ENCODE measurements at places on chromosomes 6 and 20. TPM values are rescaled to one million over a fixed set of nuclear protein-coding genes. Genes with fewer than 3 reads are reported as not detected.

Gene SMIM26
- 68.6 TPM for total RNA-seq

- no peak overlapping the region for H3K27ac ChIP-seq
- H3K4me1 ChIP-seq: peaks cover 13% of the 10 kb centered on the region
- DNase-seq: no peak
- no peaks in the 10 kb centered on the region for H3K36me3 ChIP-seq
- no peaks in the 10 kb centered on the region for H3K27me3 ChIP-seq
- H3K4me3 ChIP-seq: no peak overlapping the region
These were observed 109.8 kb downstream of the DTNBP1 start for GRCh38 chr6:15553031-15553430.

Gene ADAM33
- 21.1 TPM for total RNA-seq

DNA sequence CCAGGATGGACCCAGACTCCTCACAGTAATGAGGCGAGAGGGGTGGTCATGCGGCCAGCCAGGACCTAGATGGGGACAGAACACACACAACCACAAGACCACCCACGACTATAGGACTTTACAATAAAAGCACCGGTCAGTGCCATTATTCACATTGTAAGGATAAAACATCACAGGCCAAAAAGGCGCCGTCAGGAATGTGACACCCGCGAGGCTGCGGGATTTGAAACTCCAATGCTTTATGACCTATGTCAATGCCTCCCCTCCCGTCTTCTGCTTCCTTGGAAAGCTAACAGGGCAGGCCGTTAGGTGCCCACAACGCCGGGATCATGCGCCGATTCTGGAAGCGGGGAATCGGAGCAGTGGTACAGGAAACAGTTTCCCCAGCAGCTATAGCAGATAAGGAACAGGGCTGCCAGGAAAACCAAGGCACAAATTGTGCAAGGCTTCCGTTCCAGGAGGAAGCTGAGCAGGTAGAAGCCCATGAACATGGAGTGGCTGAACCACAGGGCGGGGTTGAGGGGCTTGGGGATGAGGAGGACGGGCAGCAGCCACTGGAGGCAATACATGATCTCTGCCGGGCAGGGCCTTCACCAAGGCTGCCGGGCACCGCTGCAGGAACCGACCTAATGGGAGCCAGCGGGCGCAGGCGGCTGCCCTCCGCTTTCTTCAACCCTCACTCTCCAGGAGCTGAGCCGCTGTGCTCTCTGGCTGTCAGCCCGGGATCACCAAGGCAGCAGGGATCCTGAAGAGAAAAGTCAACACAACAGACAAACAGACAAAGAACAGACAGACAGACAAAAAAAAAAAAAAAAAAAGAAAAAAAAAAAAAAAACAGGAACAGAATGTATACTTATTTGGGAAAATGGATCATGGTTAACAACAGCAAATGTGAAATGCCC is 2.2 kb upstream of the NNAT start:
- peaks cover 36% of the 10 kb centered on the region for H3K36me3 ChIP-seq
- peaks cover 56% of the 10 kb centered on the region for H3K4me1 ChIP-seq
- peak overlapping the region; percentile 82 for H3K27ac ChIP-seq
- no peak for DNase-seq
- no peaks in the 10 kb centered on the region for H3K27me3 ChIP-seq

GRCh38 chr6:152378169-152378568 is 259.0 kb downstream of the SYNE1 start:
- peak overlapping the region; percentile 40 for H3K27ac ChIP-seq
- no peak overlapping the region for H3K4me3 ChIP-seq
- DNase-seq: no peak
- H3K36me3 ChIP-seq: peaks cover 8% of the 10 kb centered on the region

DNA sequence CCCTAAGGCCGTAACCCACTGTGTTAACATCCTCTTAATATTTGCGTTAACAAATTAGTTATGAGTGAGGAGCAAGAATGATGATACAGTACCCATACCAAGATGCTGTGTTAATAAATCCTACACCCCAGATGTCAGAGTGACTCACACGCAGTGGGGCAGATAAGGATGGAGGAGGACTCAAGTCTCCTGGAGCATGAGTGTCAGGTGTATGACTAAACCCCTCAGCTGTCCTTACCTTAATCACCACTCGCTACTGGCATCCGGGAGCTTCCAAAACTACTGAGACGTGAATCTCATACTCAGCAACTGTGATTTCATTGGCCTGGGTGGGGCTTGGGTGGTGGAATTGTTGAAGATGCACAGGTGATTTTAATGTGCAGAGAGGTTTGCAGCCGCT is 131.3 kb upstream of the MTHFD1L start:
- peaks cover 5% of the 10 kb centered on the region for H3K36me3 ChIP-seq
- H3K27me3 ChIP-seq: no peaks in the 10 kb centered on the region
- H3K4me3 ChIP-seq: no peak overlapping the region
- DNase-seq: no peak
- no peak overlapping the region for H3K27ac ChIP-seq

Gene DZANK1
- total RNA-seq: 5.8 TPM

Gene CAP2
- 17.5 TPM for total RNA-seq

Gene PSMF1
- total RNA-seq: 46.7 TPM

DNA sequence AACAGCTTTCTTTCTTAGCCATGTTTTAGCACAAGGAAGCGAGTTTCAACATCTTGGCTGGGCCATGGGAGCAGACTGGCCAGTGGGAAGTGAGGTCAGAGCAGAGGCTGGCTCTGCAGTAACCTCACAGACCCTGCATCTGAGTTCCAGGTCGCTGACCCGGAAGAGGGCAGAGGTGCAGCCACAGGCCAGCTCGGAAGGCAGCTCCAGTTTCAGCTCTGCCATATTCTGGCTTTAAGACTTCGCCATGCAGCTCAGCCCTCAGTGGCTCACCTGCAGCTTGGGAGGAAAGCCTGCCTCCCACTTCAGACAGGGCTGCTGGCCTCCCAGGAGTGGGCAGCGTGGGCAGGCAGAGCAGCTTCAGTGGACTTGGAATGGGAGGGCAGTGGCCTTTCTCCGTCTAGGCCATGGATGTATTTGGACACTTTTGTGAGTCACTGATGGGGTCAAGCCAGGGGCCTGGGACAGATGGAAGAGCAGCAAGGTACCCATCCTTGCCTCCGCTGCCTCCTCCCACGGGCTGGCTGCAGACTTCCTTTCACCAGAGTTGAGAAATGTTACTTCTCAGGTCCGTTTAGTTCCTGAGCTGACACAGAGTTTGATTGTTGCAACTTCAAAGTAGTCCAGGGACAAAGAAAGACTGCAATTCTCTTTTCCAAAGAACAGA is 18.5 kb downstream of the CST8 start:
- H3K27ac ChIP-seq: no peak overlapping the region
- H3K4me1 ChIP-seq: no peaks in the 10 kb centered on the region
- no peak for DNase-seq
- no peaks in the 10 kb centered on the region for H3K36me3 ChIP-seq
- no peaks in the 10 kb centered on the region for H3K27me3 ChIP-seq

Gene SCP2D1
- total RNA-seq: not detected

DNA sequence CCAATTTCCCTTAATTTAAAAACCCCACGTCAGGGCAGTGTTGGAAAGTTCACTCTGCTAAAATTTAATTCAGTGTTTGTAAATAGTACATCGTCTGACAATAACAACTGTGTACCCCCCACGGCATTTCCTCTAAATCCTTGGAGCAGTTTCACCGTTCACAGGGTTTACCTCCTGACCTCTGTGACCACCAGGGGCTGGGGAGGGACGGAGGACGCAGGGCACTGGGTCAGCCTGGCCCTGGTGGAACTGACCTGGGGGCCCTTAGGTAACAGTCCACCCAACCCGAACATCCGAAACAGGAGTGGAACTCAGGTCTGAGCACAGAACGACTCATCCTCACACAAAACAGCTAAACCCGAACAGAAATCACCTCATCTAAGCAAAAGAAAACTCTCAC is 2.1 kb downstream of the ZBTB46 start:
- H3K36me3 ChIP-seq: peaks cover 5% of the 10 kb centered on the region
- peaks cover 20% of the 10 kb centered on the region for H3K4me1 ChIP-seq
- peaks cover 9% of the 10 kb centered on the region for H3K27me3 ChIP-seq
- H3K4me3 ChIP-seq: peak overlapping the region; percentile 45

- H3K27ac ChIP-seq: no peak overlapping the region
- no peak for DNase-seq
- H3K27me3 ChIP-seq: no peaks in the 10 kb centered on the region
- peak overlapping the region; percentile 34 for H3K4me3 ChIP-seq
- no peaks in the 10 kb centered on the region for H3K36me3 ChIP-seq
- peaks cover 15% of the 10 kb centered on the region for H3K4me1 ChIP-seq
These were observed 626 bp downstream of the SLC13A3 start for GRCh38 chr20:46650575-46651090.

GRCh38 chr6:138146544-138146943 is 15.2 kb upstream of the ARFGEF3 start:
- H3K27me3 ChIP-seq: no peaks in the 10 kb centered on the region
- no peak overlapping the region for H3K27ac ChIP-seq
- H3K4me3 ChIP-seq: no peak overlapping the region
- H3K4me1 ChIP-seq: no peaks in the 10 kb centered on the region

GRCh38 chr6:23368557-23368956 is 757.5 kb upstream of the NRSN1 start:
- no peaks in the 10 kb centered on the region for H3K36me3 ChIP-seq
- no peaks in the 10 kb centered on the region for H3K4me1 ChIP-seq
- no peak overlapping the region for H3K27ac ChIP-seq
- no peak for DNase-seq
- no peaks in the 10 kb centered on the region for H3K27me3 ChIP-seq

DNA sequence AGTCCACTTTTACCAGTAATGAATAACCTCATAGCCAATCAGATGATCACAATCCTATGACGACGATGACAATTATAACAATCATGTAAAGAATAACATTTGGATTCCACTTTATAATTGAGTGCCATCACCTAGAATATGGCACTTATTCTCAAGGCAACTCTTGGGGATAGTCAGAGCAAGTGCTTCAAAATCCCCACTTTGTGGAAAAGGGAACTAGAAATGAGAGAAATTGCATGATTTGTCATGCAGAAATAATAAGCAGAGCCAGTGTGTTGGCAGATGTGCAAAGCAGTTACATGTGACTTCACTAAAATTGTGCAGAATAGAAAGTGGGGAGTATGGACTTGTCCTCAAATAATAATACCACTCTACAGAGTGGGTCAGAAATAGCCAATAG is 41.3 kb downstream of the FRK start:
- H3K4me3 ChIP-seq: no peak overlapping the region
- DNase-seq: no peak
- H3K4me1 ChIP-seq: peaks cover 3% of the 10 kb centered on the region
- no peaks in the 10 kb centered on the region for H3K27me3 ChIP-seq
- H3K27ac ChIP-seq: no peak overlapping the region

GRCh38 chr6:153568628-153569027 is 437.5 kb upstream of the RGS17 start:
- peaks cover 4% of the 10 kb centered on the region for H3K4me1 ChIP-seq
- no peak overlapping the region for H3K27ac ChIP-seq
- no peak overlapping the region for H3K4me3 ChIP-seq

GRCh38 chr6:13467216-13467600 is 20.2 kb downstream of the GFOD1 start:
- DNase-seq: no peak
- H3K4me1 ChIP-seq: peaks cover 26% of the 10 kb centered on the region
- H3K4me3 ChIP-seq: no peak overlapping the region
- no peak overlapping the region for H3K27ac ChIP-seq
- H3K36me3 ChIP-seq: no peaks in the 10 kb centered on the region
- no peaks in the 10 kb centered on the region for H3K27me3 ChIP-seq

GRCh38 chr6:112563368-112563767 is 216.2 kb downstream of the RFPL4B start:
- no peaks in the 10 kb centered on the region for H3K36me3 ChIP-seq
- no peaks in the 10 kb centered on the region for H3K27me3 ChIP-seq
- DNase-seq: no peak
- peak overlapping the region; percentile 68 for H3K27ac ChIP-seq

GRCh38 chr6:111050261-111051023 is 36.9 kb upstream of the SLC16A10 start:
- H3K27me3 ChIP-seq: no peaks in the 10 kb centered on the region
- DNase-seq: no peak
- H3K27ac ChIP-seq: no peak overlapping the region
- no peaks in the 10 kb centered on the region for H3K4me1 ChIP-seq

GRCh38 chr6:163668061-163668426 is 253.5 kb downstream of the QKI start:
- peaks cover 3% of the 10 kb centered on the region for H3K36me3 ChIP-seq
- DNase-seq: no peak
- H3K27ac ChIP-seq: no peak overlapping the region
- peaks cover 25% of the 10 kb centered on the region for H3K4me1 ChIP-seq

- DNase-seq: no peak
- no peaks in the 10 kb centered on the region for H3K36me3 ChIP-seq
- H3K27ac ChIP-seq: no peak overlapping the region
- no peaks in the 10 kb centered on the region for H3K27me3 ChIP-seq
These were observed 43.1 kb upstream of the SNX9 start for GRCh38 chr6:157779705-157780604.

Gene ABHD16B
- not detected for total RNA-seq

GRCh38 chr20:39528436-39528835 is 566.3 kb downstream of the DHX35 start:
- no peaks in the 10 kb centered on the region for H3K36me3 ChIP-seq
- H3K27me3 ChIP-seq: peaks cover 7% of the 10 kb centered on the region
- no peak overlapping the region for H3K4me3 ChIP-seq
- DNase-seq: no peak

GRCh38 chr6:21082091-21082490 is 511.5 kb upstream of the SOX4 start:
- H3K4me1 ChIP-seq: no peaks in the 10 kb centered on the region
- no peak overlapping the region for H3K4me3 ChIP-seq
- no peaks in the 10 kb centered on the region for H3K36me3 ChIP-seq
- H3K27me3 ChIP-seq: no peaks in the 10 kb centered on the region
- DNase-seq: no peak

Gene METTL24
- total RNA-seq: 5.8 TPM

GRCh38 chr20:57174737-57175136 is 91.7 kb downstream of the BMP7 start:
- no peaks in the 10 kb centered on the region for H3K27me3 ChIP-seq
- H3K36me3 ChIP-seq: peaks cover 72% of the 10 kb centered on the region
- peaks cover 17% of the 10 kb centered on the region for H3K4me1 ChIP-seq
- no peak overlapping the region for H3K27ac ChIP-seq

- no peak overlapping the region for H3K4me3 ChIP-seq
- H3K27ac ChIP-seq: no peak overlapping the region
- H3K36me3 ChIP-seq: no peaks in the 10 kb centered on the region
- H3K4me1 ChIP-seq: no peaks in the 10 kb centered on the region
- no peaks in the 10 kb centered on the region for H3K27me3 ChIP-seq
These were observed 3.3 kb upstream of the THEMIS start for GRCh38 chr6:127904160-127904559.

Gene CCN6
- total RNA-seq: not detected

GRCh38 chr6:165959627-165960026 is 208.0 kb downstream of the TBXT start:
- H3K36me3 ChIP-seq: no peaks in the 10 kb centered on the region
- no peaks in the 10 kb centered on the region for H3K4me1 ChIP-seq
- no peak overlapping the region for H3K27ac ChIP-seq
- H3K27me3 ChIP-seq: no peaks in the 10 kb centered on the region
- no peak overlapping the region for H3K4me3 ChIP-seq
- no peak for DNase-seq

- H3K4me3 ChIP-seq: no peak overlapping the region
- H3K27ac ChIP-seq: no peak overlapping the region
- no peaks in the 10 kb centered on the region for H3K36me3 ChIP-seq
- peaks cover 2% of the 10 kb centered on the region for H3K27me3 ChIP-seq
- DNase-seq: no peak
These were observed 22.7 kb upstream of the TFAP2C start for GRCh38 chr20:56606174-56606945.

- H3K4me1 ChIP-seq: peaks cover 23% of the 10 kb centered on the region
- no peaks in the 10 kb centered on the region for H3K36me3 ChIP-seq
- no peak overlapping the region for H3K27ac ChIP-seq
- H3K4me3 ChIP-seq: no peak overlapping the region
These were observed 55.2 kb upstream of the TAGAP start for GRCh38 chr6:159099961-159100360.

Gene PCSK2
- total RNA-seq: 19.6 TPM

- peaks cover 26% of the 10 kb centered on the region for H3K4me1 ChIP-seq
- H3K27me3 ChIP-seq: no peaks in the 10 kb centered on the region
- H3K4me3 ChIP-seq: no peak overlapping the region
- no peaks in the 10 kb centered on the region for H3K36me3 ChIP-seq
These were observed 99.9 kb downstream of the CDH26 start for GRCh38 chr20:60057866-60058807.

Measured in spinal cord (tissue), 10 donors.